CD8-positive, alpha-beta T cell (primary cell): ENCODE measurements at places on chromosomes 3 and 15.

DNA sequence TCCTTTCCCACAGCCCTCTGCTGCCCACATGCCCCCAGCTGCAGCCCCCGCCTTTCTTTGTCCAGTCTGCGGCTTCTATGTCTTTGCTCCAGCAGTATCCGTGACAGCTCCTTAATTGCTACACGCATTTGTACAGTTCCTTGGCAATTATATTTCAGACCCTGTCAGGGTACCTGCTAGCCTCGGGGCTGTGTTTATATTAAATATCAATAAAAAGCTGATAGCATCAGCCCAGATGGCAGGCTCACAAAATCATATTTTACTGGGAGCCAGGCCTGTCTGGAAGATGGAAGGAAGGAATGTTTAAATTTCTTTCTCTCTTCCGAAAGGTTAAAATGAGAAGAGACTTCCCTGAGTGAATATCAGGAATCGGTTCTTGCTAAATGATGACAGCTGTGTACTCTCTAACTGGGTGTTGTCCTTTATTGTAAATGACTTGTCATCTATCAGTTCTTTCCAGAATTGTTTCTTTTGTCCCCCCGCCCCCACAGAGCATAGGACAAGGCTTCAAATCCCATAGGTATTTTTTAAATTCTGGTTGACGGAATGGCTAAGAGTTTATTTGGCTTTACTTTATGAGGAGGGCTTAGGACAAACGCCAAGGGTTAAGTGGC is 378.1 kb downstream of the LRTM1 start:
- no peak for DNase-seq

- peak; percentile 24 for DNase-seq
These were observed at the start of gene GNB4 for GRCh38 chr3:179451265-179452175. GNB4 (minus strand) TSS chr3:179451470; CDS start chr3:179426200, 25,270 bp downstream.

GRCh38 chr3:59751606-59752005 is 701.8 kb upstream of the CFAP20DC start:
- DNase-seq: no peak

- no peak for DNase-seq
These were observed 107.5 kb upstream of the GALNT15 start for GRCh38 chr3:16066975-16067374.

DNA sequence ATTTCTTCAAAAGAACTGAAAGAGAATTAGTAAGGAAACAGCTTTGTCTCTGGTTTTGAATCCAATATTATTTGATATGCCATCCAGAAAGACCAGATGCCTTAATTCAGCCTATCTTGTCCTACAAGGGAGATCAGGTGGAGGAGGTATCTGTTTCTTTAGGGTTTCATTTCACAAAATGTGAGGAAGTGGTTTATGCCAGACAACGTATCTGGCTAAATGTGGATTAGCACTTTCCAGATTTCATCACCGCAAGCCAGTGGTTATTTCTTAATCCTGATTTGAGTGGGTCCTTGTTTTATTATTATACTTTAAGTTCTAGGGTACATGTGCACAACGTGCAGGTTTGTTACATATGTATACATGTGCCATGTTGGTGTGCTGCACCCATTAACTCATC is 271.1 kb downstream of the EBLN2 start:
- DNase-seq: no peak

- DNase-seq: no peak
These were observed 14.3 kb downstream of the ZBTB38 start for GRCh38 chr3:141382571-141382970.

GRCh38 chr3:126927401-126927750 is 55.5 kb upstream of the PLXNA1 start:
- DNase-seq: no peak

GRCh38 chr15:100559330-100559729 is 30.6 kb upstream of the CERS3 start:
- no peak for DNase-seq

GRCh38 chr15:66739287-66739686 is 37.3 kb downstream of the SMAD6 start:
- no peak for DNase-seq

- no peak for DNase-seq
These were observed 543.6 kb downstream of the AGBL1 start for GRCh38 chr15:86623236-86623635.

GRCh38 chr3:5197470-5198312 is 10.2 kb downstream of the EDEM1 start:
- peak; percentile 63 for DNase-seq

DNA sequence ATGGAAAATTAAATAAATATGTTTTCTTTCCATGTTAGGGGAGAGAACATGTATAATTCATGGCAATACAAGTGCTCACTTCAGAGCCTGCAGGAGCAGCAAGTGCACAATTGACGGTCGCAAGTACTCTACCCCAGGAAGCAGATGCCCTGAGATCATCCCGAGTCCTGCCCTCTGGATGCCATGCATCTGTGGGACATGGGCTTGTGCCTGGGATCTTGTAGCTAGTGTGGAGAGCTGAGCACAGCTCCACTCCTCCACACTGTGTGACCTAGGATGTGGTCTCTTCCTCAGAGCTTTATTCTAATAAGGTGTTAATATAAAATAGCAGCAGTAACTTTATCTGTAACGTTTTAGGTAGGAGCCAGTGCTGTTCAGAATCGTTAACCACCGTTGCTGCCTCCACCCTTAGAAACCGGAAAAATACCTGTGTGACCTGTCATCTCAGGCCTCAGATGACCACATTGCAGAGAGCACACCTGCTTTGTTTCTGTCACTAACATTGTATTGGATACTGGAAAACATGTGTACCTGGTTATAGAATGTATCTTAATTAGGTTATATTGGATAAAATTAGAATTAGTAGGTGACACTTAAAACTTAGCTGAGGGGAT is 105.0 kb upstream of the GOLGA6L6 start:
- no peak for DNase-seq

- no peak for DNase-seq
These were observed 9.5 kb downstream of the TMEM44 start for GRCh38 chr3:194623449-194624290.

DNA sequence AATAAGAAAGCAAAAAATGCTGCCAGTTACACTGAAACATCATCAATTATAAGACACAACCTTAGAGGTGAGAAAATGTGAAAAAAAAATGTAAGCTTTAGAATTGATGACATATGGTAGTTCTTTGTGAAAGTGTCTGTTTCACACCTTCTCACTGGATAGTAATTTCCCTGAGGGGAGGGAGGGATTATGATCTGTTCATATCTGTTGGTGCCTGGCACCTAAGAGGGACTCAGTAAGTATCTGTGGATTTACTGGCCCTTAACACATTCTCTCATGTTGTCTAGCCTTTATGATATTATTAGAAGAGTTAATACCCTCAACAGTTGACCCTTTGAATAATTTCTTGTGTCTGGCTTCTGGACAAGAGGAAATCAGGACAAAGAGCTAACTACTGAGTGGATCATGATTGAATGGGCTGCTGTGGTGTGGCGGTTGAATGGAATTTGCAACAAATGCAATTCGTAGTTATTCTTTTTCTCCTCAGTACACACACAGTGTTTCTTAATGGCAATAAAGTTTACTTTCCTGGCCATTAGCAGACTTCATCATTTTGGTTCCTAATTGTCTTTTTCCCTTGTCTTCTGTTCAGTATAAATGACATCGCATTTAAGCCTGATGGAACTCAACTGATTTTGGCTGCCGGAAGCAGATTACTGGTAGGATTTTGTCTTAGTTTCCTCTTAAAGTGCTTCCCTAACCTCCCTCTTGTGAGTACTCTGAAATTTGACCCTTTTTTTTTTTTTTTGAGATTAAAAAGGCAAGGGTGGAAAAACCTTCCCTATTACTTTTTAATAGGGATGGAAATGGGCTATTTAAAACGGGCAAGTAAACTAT is 9.5 kb downstream of the IFT122 start:
- no peak for DNase-seq

GRCh38 chr3:47961815-47962606 is 54.2 kb downstream of the MAP4 start:
- peak; percentile 17 for DNase-seq

GRCh38 chr3:27688053-27688452 is 34.1 kb downstream of the EOMES start:
- DNase-seq: no peak

GRCh38 chr3:13064964-13065363 is 8.3 kb downstream of the IQSEC1 start:
- no peak for DNase-seq

- no peak for DNase-seq
These were observed 235.5 kb downstream of the STAG1 start for GRCh38 chr3:136516656-136517055.

GRCh38 chr15:77480859-77481633 is 60.4 kb downstream of the HMG20A start:
- DNase-seq: no peak

DNA sequence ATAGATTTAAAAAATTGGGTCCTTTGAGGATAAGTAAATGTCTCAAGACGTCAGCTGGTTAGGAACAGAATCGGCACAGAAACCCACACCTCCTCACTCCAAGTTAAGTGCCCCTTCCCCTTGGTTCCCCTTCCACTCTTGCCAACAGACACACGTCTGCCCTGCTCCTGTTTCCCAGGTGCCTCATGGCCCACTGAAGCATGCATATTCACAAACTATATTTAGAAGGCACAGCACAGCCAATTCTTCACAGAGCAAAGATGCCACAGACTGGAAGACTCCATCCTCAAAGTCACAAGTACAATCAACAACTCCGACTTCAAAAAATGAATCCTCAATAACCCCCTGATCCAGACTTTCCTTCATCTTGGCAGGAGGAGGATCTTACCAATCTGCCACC is 295.4 kb upstream of the NR2F2 start:
- DNase-seq: no peak

DNA sequence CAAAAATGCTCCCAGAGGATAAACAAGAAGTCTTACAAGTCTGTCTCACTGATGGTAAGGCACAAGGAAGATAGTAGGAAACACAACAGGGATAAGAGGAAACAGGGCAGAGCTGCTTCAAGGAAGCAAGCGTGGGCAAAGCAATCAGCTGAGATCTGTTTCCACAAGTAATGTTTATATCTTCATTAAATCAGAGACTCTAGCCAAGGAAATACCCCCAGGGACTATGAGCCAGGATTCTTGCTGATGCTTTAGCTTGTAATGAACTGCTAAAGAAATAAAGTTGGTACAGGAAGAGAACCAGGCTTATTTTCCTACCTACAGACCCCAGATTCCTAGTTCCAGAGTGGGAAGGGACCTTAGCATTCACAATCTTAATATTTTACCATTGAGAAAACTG is 112.7 kb upstream of the C3orf80 start:
- DNase-seq: no peak

- DNase-seq: no peak
These were observed 53.5 kb downstream of the RAP2B start for GRCh38 chr3:153215497-153215896.

- DNase-seq: no peak
These were observed 181.2 kb downstream of the NECTIN3 start for GRCh38 chr3:111252779-111253178.

- no peak for DNase-seq
These were observed 114.3 kb downstream of the LIPC start for GRCh38 chr15:58546066-58546591.

DNA sequence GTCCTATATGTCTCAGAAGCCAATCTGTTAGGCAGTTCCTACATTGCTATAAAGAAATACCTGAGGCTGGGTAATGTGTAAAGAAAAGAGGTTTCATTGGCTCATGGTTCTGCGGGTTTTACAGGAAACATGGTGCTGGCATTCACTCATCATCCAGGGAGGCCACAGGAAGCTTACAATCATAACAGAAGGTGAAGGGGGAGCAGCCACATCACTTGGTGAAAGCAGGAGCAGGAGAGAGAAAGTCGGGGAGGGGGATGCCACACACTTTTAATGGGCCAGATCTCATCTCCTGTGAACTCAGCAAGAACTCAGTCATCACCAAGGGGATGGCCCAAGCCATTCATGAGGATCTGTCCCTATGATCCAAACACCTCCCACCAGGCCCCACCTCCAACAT is 9.1 kb downstream of the SLC49A4 start:
- no peak for DNase-seq

GRCh38 chr15:66897416-66897815 is 168.0 kb upstream of the SMAD3 start:
- no peak for DNase-seq

GRCh38 chr3:108024146-108024850 is 66.5 kb downstream of the CD47 start:
- DNase-seq: no peak

DNA sequence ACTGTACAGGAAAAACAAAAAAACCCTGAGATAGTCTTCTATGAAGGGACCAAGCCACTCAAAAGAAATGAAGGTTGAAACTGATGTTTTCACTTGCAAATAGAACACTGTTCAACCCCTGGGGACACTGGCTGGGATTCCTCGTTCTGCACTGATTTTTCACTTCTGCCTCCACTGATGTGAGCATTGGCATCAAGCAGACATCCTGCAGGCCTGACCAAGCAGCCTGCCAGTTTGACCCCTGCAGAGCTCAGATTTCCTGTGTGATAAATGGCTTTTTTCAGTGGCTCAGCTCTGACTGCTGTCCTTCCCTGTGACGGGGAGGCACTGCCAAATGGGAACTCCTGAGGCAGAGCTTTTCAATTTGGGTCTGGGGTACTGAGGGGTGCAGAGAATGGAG is 50.0 kb downstream of the RASGRP1 start:
- no peak for DNase-seq

- DNase-seq: no peak
These were observed 21.4 kb downstream of the MB21D2 start for GRCh38 chr3:192896208-192896607.

DNA sequence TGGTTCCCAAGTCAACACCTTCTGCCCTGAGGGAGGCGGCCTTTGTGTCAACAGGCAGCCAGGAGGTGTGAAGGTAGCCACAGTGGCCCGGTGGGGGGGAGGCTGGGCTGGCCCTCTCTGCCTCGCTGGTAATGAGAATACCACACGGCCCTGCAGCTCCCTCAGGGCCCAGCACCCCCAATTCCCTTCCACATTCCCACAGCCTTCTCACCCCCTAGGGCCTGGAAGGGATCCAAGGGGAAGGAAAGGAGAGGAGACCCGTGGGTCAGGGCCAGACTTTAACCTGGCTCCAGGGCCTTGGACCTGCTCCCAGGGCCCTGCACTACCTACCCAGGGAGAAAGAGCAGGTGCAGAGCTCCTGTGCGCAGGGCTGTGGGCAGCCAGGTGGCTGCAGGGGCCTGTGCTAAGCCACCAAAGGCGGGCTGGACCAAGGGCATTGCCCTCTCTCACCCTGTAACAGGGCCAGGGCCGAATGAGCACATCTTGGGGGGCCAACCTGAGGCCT is 8.7 kb upstream of the MESP2 start:
- no peak for DNase-seq

- no peak for DNase-seq
These were observed 48.1 kb downstream of the MAGEF1 start for GRCh38 chr3:184663756-184664155.

- DNase-seq: no peak
These were observed 49.7 kb upstream of the GOLGA6B start for GRCh38 chr15:72604794-72605193.
